ENCODE measurements at places on chromosomes 7 and 10.
A peak's percentile ranks its signal among the peaks of the same experiment; 100 is the strongest.

GRCh38 chr7:631291-631711, 95.2 kb upstream of the DNAAF5 start:
- DNase-seq = no peak

- DNase-seq = no peak
Observed at GRCh38 chr7:16939161-16939560, 57.4 kb upstream of the AGR3 start.

- peak; percentile 26 for DNase-seq
Observed at GRCh38 chr10:112115781-112116385, 67.7 kb downstream of the GPAM start.

DNA sequence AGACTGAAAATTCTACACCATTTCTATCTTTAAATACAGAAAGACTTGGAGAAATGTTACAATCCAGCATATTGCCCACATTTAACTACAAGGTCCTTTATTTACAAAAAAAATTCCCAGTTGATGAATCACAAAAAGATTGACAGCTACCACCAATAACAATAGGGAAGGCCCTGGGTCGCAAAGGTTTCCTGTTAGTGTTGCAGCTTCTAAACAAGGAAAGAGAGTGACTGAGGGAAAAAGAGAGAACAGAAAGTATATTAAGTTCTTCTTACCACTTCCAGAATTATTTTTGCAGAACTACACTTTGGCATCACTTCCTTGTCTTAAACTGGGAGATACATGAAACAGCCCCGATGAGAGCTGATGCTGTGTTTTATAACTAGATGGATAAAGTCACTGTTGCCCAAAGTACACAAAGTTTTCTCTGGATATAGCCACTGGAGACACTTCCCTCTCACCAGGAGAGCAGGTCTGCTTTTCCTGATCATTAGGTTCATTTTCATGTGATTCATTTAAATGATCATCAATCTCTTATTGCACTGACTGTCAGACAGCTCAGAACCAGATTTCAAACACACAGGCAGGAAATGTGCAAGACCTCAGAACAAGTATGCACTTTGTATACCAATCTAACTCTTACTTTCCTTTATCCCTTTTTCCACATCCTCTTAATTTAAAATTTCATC, 57.0 kb downstream of the SHTN1 start:
- DNase-seq = peak; percentile 14

- DNase-seq = no peak
Observed at GRCh38 chr7:113314594-113314993, 196.2 kb upstream of the SMIM30 start.

DNA sequence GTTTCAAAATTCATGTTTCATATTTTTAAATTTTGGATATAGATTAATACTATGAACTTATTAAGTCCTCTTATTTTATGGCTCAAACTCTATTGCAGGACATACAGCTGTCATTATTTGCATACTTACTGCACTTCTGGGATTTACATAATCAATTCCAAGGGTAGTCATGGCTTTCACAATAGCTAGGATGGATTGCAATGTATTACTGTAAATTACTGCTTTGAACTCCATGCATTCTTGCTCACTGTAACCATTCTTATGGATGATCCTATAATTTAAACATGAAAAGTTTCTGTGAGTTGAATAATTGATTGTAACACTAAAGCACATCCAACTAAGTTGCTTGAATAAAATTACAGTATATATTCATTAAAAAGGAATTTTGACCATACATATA, 23.5 kb downstream of the GNAT3 start:
- peak; percentile 44 for DNase-seq

GRCh38 chr7:3218411-3219225, 82.4 kb upstream of the SDK1 start:
- no peak for DNase-seq

GRCh38 chr7:5296611-5297226, 14.0 kb downstream of the SLC29A4 start:
- DNase-seq = no peak

- no peak for DNase-seq
Observed at GRCh38 chr7:85566095-85566794, 379.4 kb upstream of the SEMA3D start.

- DNase-seq = peak; percentile 2
Observed at GRCh38 chr7:152674860-152675758, 832 bp downstream of the XRCC2 start.

DNA sequence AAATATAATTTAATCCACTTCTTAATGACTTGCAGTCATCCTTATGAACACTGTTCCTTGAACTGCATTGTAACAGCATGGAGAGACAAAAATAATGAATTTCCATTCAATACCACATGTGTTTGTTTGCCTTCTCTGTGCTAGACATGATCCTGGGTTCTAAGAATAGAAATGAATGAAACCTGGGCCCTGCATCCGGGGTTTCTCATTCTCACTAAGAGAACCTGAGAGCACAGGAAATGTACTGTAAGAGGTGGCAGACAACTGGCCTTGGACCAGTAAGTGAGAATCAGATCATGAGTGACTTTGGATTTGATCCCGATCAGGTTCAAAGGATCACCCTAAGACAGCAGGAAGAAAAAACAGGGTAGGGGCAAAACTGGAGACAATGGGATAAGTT, 37.2 kb upstream of the CUL1 start:
- DNase-seq = no peak

GRCh38 chr7:137576481-137576880, 232.9 kb upstream of the PTN start:
- DNase-seq = no peak

DNA sequence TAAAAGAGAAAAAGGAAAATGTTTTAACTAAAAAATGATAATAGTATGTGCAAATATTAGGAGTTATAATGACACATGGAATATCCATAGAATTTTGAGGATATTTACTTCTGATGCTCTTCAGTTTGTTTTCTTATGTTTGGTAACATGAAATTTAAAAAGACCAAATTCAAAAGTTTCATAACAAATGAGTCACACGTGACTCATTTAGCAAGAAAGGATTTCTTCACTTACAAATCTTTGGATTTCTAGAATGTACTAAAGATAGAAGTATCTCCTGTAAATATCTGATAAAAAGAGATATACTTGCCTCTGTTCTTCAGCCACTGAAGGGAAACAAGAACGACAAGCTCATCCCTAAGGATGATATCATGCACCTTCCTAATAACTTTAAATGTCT, 774.5 kb upstream of the LRRTM3 start:
- no peak for DNase-seq

DNA sequence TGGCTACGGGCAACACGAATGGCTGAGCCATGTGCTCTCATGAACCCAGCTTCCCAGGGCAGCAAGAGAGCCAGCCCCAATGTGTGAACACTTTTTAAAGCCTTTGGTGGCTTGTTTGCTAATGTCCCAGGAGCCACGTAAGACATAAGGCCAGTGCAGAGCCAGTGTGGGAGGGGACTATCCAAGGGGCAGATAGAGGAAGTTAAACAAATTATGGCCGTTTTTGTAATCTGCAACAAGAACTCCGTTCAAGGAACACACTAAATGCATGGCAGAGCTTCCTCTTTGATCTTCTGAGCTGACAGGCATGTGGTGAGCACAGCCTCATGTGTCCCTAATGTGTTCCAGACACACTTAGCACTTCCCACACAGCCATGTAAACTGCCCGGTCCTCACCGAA, 133.3 kb downstream of the TEX36 start:
- no peak for DNase-seq

GRCh38 chr10:70602665-70603448, at the start of gene PRF1:
Gene PRF1 (minus strand): TSS chr10:70602741. CDS start chr10:70600902, 1,839 bp downstream.
- DNase-seq = no peak

- DNase-seq = no peak
Observed at GRCh38 chr7:30846378-30846777, 65.3 kb upstream of the AQP1 start.

GRCh38 chr10:102791754-102792395, 45.3 kb downstream of the CYP17A1 start:
- peak; percentile 75 for DNase-seq

GRCh38 chr7:125878988-125879387, 949.4 kb upstream of the POT1 start:
- no peak for DNase-seq

GRCh38 chr10:34904191-34904590, 89.1 kb upstream of the PARD3 start:
- DNase-seq = no peak

- DNase-seq = no peak
Observed at GRCh38 chr10:69467928-69468750, 16.9 kb downstream of the TSPAN15 start.

DNA sequence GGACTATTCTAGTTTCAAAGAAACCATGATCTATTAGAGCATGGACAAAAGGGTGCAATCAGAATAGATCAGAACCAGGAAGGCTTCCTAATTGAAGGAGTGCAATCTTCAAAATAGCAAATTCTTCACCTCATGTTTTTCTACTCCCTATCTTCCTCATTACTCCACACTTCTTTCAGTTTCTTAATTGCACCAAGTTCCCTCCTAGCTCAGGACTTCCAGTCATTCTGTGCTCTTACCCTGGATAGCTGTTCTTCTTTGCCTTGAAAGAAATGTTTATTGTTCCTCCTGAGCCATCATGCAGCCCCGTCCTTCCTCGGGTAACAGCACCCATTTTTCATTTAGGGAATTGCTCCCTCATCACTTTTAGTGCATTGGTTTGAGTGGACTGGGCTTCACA, 23.1 kb downstream of the TRPV5 start:
- no peak for DNase-seq

DNA sequence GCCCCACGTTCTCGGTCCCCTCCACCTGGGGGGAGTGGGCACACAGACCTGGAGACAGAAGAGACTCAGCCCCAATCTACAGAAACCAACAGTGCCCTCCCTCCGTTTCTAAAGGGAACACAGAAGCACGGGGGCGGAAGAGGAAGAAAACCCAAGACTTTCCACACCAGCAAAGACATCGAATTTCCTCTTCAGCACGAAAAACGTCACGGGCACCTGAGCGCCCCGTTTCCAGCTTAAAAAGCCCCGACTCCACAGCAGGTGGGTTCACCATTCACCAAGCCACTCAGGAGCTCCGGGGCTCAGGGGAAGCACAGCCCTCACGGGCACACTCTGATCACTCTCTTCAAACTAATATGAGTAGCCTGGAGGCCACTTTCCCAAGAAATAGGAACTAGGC, 19.6 kb downstream of the NUDT1 start:
- no peak for DNase-seq

DNA sequence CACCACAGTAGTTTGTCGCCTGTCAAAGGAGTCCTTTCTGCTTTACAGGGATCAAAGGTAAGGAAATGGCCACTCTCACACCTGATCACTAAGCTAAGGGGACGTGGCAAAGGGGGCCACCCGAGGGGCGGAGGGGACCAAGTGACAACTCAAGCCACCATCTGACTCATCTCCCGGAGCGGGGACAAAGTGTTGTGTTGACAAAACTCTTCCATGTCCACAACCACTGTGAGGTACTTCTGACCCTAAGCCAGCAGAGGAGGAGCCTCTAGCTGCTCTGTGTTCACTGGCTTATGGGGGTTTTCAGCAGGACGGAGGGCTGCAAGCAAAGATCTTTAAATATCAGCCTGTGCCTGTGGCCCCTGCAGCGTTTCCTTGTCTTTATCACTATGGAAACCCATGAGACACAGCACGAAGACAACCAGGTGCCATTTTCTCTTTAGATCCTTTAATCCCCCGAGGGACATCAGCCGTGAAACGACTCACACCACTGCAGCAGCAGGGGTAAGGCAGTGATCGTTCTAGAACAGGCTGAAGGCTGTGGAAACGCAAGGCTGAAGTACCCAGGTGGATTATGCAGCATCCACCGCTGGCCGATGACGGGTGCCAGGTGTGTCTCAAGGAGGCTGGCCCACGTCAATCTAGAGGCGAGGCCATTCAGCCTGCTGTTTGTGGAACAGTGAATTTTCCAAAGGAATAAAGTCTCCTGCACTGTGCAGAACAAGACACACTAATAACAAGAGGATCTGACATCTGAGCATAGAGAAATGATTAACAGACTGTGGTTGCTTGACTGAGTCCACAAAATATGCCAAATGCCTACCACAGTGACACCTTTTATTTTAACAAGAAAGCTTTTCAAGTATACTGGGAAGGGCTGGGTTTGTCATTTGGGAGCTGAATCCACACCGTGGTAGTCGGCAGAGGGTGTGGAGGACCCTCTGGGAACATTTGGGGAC, 26.6 kb upstream of the DDC start:
- no peak for DNase-seq

GRCh38 chr7:118013252-118014010, 140.2 kb upstream of the CTTNBP2 start:
- no peak for DNase-seq

DNA sequence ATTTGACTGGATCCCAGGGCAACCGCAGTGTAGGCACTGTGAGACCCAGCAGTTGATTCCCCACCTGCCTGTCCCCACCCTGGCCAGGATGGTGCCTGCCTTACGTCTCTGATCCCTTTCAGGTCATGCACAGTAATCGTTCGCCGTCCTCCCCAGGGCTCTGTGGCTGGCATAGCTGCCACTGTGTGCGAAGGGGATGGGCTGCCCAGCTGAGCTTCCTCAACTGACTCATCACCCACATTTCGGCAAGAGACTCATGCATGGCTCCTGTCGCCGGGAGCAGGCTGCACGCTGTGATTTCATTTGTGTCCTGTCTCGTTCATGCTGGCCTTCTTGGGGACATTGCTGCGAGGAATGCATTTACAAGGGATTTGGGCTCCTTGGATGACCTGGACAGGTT, 252.4 kb downstream of the KLF6 start:
- no peak for DNase-seq

GRCh38 chr7:88224601-88225275, 4.9 kb upstream of the SRI start:
- DNase-seq = peak; percentile 62

DNA sequence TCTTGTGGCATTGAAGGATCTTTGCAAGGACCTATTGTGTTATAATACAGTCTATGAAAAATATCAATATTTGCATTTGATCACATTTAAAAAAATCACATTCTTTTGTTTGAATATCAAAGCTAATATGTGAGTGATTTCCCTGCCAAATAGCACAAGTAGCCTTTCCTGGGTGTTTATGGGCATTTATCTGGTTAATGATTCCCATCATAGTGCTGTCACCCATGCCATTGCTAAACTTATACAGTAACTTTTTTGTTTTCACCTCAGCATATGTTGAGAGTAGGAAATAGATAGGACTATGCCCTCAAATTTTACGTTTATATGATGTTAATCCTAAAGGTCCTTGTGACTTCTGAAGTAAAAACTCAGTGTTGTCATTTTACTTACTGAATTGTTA, 136.9 kb downstream of the CFTR start:
- no peak for DNase-seq

GRCh38 chr10:101071267-101071884, 9.6 kb downstream of the KAZALD1 start:
- DNase-seq = no peak

- no peak for DNase-seq
Observed at GRCh38 chr10:129956876-129957673, 7.0 kb downstream of the EBF3 start.
